ENCODE measurements at places on chromosomes 12 and 14. TPM values are rescaled to one million over a fixed set of nuclear protein-coding genes. Genes with fewer than 3 reads are reported as not detected.

GRCh38 chr14:25259470-25259869 lies 209.5 kb upstream of the STXBP6 start:
- DNase-seq: peak; percentile 11

DNA sequence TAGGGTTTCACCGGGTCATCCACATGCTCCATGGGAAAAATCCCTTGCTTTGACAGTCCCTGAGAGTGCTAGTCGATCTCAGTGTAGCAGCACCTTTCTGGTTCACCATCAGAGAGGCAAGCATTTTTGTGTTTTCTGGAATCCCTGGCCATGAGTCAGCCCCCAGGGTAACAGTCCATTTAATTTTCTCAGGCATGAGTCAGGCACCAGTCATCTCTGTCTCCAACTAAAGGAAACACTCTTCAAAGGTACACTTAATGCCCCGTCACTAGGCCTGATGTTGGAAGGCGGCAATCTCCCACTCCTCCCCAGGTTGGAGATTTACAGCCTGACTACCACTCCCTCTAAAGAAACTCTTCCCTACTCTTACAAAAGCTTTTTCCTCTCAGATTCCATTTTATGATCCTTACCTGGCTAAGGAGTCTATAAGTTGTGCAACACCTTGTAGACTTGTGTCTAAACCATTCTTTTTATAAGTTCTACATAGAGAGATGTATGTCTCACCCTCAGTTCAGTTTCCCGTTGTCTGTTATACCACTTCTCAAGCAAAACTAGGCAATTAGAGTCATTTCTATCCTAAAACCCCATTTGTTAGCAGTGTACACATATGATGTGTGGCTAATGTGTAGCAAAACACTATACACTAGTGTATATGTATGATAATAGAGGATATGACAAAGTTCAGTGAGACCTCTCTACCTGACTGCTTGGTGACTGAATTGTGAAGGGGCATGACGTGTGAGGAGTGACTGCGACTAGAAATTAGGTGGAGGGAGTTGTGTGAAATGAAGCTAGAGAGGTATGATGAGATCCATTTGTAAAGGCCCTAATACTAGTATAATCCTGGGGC lies 24.6 kb downstream of the TMEM19 start:
- DNase-seq: peak; percentile 40

DNA sequence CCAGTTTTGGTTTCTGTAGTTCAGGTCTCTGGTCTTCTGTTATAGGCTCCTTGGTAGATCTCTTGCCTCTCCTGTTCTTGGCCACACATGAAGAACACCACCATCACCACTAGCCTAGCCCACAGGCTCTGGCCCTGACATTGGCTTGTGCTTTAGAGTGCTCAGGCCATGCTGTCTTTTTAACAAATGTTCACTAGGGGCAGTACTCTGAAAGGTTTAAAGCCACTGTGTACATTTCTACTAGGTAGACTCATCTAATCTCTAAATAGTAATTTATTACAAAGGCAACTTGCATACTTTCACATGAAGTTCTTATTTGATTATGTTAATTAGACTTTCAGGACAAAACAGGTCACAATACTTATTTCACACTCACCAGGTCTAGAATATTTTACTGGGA lies 38.3 kb downstream of the PDE6H start:
- no peak for DNase-seq

DNA sequence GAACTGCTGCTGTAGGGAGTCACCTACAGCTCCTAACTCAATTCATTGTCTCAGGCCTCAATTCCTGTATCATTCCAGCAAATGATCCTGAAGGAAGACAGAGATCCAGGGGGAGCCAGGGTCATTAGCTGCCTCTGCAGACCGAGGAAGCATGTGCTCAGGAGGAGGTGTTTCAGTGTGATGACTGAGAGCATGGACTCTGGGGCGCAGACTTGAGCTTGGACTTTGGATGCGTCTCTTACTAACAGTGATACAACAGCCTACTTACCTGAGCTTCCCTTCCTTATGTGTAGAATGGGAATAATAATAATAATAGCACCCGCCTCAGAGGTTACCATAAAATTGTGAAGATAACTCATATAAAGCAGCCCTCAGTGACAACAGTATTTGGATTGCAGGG lies 92.0 kb upstream of the USP44 start:
- DNase-seq: no peak

DNA sequence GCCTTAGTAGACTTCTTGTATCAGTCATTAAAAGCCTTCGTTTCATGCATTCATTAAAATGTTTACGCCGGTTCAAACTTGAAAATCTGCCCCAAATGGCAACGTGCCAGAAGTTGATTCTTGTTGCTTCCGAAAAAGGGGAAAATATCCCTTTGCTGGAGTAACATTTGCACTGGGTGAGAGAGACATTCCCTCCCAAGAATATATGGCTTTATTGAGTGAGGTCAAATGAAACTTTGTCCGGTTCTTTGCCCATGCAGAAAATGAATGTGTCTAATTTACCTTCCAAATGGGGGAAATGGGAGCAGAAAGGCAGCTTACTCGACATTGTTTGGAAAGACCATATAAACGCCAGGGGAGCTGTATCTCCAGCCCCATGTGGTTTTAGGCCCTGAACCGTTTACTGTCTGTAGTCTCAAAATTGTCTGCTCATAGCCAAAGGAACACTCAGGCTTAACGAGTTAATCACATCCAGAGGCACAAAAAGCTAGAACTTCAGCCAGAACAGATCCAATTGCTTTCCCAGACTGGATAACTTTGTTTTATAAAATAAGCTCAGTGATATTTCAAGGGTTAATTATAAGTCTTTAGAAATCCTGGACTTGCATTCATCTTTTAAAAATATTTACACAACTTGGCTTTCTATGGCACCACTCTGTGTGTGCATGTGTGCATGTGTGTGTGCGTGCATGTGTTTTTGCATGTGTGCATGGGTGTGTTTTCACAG lies 2.9 kb upstream of the EMP1 start:
- DNase-seq: no peak

CTSG gene
- not detected for total RNA-seq

PTCSC3 gene
- not detected for total RNA-seq

DNA sequence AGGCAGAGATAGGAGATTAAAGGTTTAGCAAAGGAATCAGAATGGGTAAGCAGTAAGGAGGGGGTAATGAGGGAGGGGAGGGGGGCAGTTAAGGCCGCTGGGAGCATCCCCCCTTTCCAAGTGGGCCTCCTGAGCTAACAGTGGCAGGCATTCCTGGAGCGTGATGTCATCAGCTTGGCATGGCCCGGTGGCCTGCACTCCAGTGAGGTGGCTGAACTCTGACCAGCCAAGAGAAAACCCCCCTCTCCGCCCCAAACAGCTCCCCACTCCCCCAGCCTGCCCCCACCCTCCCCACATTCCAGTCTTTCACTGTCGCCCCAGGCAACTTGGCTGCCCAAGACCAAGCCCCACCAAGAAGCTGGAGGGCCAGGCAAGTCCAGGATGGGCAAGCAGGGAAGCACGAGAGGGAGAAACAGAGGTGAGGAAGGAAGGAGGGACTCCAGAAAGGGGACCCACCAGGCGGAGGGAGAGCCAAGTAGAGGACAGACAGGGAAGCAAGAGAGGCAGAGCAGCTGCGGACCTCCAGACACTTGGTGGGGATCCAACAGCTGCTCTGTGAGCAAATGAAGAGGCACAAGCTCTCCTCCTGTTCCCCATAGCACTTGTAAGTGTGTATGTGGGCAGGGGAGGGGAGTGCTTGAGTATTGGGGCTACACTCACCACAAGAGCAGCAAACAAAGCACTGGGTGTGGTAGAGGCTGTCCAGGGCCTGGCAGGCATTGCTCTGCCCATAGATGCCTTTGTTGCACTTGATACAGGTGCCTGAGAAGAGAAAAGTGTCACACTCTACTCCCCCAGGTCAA lies 4.5 kb downstream of the AJUBA start:
- DNase-seq: peak; percentile 97

CLEC2A gene
- not detected for total RNA-seq

KCNJ8 gene
- 0.10 TPM for total RNA-seq

DNA sequence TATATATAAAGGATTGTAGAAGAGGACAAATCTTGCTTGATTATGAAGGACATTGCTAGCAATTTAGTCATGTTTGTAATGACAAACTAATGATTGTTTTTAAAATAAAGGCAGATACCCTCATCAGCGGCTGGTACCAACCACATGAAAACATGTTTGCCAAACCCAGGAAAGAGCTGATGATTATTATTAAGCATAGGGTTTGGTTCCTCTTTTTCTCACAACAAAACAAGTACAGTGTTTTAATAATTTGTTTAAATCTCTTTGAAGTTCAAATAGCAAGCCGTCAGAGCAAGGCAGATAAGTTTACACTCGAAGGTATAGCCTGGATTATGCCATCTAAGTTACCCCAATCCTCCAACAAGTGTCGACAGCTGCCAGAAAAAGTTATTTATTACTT lies 5.3 kb upstream of the SINHCAF start:
- no peak for DNase-seq

OTX2 gene
- not detected for total RNA-seq

- DNase-seq: no peak
These were observed 67.2 kb downstream of the NKX2-1 start for GRCh38 chr14:36452860-36453259.

GRCh38 chr12:76983420-76983819 lies 81.9 kb downstream of the E2F7 start:
- no peak for DNase-seq

- DNase-seq: no peak
These were observed 41.5 kb upstream of the CCDC60 start for GRCh38 chr12:119292893-119293630.

DNA sequence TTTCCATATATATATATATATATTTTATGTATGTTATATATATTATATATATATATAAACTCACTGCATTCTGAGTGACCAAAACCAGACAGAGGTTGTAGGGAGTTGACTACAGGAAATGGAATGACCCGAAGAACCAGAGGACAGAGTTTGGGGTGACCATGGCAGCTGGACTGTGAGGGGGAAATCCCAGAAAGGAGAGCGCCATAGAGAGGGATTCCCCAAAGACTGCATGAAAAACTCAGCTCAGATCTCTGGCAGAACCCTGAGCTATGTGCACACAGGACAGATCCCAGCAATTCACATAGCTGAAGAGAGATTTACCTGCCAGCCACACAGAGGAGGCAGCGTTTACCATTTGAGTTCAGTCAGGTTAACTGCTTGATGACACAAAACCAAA lies 19.7 kb upstream of the INF2 start:
- no peak for DNase-seq

- DNase-seq: peak; percentile 76
These were observed 22.4 kb upstream of the PPM1H start for GRCh38 chr12:62957233-62957953.

CCDC196 gene
- total RNA-seq: not detected

DNA sequence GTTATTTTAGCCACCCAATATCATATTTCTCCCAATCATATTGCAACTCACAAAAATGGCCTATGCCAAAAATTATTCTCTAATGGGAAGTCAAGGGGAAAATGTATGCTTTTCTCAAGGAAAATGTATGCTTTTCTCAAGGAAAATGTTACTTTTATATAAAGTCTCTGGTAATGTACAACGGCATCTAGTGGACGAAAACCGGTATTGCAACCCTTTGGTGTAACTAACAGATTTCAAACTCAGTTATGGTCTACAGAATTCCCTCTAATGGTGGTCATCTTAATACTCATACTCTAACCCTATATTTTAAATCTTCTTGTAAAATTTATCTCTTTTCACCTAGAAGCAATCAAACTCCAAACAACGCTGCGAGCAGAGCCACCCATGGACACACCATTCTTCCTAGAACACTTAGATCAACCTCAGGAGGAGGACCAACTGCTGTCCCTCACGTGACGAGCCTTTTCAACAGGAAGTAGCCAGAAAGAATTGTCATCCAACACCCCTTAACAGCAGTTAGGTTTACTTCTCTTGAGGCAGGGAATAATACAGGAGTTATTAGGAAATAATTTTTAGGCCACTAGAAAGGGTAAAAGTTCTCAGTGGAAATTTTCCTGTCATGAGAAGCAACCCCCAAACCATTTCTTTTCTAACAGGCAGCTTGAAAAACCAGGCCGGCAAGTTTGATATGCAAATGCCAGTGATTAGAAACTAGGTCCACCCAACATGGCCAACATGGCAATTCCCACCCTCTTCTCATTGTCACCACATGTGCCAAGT lies 20.1 kb downstream of the APOBEC1 start:
- DNase-seq: peak; percentile 49

- DNase-seq: no peak
These were observed 2.0 kb upstream of the WSCD2 start for GRCh38 chr12:108126990-108127501.

- no peak for DNase-seq
These were observed 37.9 kb upstream of the PPM1A start for GRCh38 chr14:60211153-60211552.

LMO3 gene
- 50.6 TPM for total RNA-seq

DNA sequence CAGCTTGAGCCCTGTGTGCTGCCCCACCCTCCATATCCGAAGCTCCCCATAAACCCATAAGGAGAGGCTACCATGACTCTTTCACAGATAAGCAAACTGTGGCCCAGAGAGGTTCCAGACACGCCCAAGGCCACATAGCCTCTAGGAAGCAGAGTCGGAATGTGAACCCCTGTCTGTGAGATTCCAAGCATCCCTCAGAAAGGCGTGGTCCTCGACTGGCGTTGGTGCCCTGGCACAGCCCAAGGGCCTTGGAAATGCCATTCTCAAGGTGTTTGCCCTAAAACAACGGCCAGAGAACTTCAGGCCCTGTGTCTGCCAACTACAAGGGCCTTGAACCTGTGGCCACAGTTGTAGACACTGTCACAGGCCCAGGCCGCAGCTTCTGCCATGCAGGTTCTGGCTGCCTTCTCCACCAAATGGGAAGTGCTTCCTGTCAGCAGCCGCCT lies 8.5 kb upstream of the DIO3 start:
- no peak for DNase-seq

GRCh38 chr12:2779281-2779680 lies 15.5 kb upstream of the FKBP4 start:
- DNase-seq: peak; percentile 17

All from myocyte (in vitro differentiated cells).